ENCODE measurements at places on chromosomes 12 and 14.

- no peak for DNase-seq
These were observed 29.7 kb downstream of the KDM2B start for GRCh38 chr12:121550974-121551634.

DNA sequence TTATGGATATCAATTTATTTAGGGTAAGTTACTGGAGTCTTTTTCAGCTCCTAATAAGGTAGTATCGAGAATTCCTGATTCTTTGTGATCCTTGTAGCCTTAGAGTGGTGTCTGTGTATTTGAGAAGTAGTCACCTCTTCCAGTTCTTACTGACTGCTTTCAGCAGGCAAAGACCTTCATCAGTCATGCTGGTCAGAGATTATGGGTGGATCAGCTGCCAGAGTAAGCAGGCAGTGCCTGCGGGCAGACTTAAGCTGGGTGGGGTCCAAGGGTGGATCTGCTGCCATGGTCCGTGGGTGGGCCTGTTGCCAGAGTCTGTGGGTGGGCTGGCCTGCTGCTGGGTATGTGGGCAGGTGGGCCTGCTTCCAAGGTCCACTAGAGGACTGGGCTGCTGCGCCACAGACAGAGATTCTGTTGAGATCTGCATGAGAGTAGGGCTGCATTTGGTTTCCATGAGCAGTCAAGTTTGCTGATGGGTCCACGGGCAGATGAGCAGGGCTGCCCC is 188.7 kb downstream of the ANO2 start:
- DNase-seq, result no peak

DNA sequence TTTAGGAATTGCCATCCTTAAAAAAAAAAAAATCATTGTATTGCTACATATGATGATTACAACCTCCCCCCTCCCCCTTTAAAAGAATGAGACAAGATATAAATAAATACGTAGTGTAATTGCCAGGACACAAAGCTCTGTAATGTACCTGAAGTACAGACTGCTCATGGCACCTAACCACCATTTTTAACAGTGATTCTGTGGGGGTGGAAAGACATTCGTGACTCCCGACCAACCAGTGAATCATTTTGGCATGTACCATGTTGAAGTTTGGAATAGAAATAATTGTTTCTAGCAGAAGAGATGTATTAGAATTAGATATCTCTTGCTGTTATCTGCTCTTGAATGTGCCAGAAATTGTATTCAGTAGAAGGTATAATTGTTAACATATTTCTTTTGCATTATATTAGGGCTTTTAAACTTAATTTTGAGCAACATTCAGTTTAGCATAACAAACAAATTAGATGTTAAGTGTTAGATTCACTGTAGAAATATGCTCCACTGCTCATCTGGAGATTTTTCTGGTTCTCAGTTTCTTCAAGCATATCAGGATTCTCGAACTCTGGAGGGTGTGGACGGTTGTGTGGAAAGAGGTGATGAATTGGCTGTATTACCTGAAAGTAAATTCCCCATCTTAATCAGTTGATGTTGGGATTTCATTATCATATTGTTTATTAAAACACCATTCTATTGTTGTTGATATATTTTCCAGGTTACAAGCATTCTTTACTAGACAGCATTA is 31.1 kb downstream of the FRS2 start:
- no peak for DNase-seq

- no peak for DNase-seq
These were observed 28.4 kb upstream of the BDKRB2 start for GRCh38 chr14:96176275-96176674.

- DNase-seq, result no peak
These were observed 13.8 kb downstream of the TAOK3 start for GRCh38 chr12:118358612-118359540.

- no peak for DNase-seq
These were observed 46.3 kb upstream of the TSPAN9 start for GRCh38 chr12:3030821-3031429.

Data from activated CD8-positive, alpha-beta memory T cell treated with anti-CD3 and anti-CD28 coated beads, Interleukin-2, amount 50 U/mL, for 4 hours (primary cell).